Hematopoietic multipotent progenitor cell treated with erythropoietin and hydrocortisone succinate and interleukin-3 and kit ligand, for 17 days (in vitro differentiated cells): ENCODE measurements at places on chromosomes 1 and 21.

GRCh38 chr1:245901037-245901436, 606.0 kb downstream of the SMYD3 start:
- DNase-seq: no peak

GRCh38 chr1:228901936-228902681, 166.8 kb downstream of the RHOU start:
- DNase-seq: no peak

GRCh38 chr1:224393294-224393693, 36.6 kb downstream of the CNIH4 start:
- DNase-seq: peak; percentile 52

GRCh38 chr1:173224280-173224892, 17.3 kb upstream of the TNFSF4 start:
- no peak for DNase-seq

GRCh38 chr1:33970148-33970825, 106.4 kb downstream of the HMGB4 start:
- DNase-seq: no peak

DNA sequence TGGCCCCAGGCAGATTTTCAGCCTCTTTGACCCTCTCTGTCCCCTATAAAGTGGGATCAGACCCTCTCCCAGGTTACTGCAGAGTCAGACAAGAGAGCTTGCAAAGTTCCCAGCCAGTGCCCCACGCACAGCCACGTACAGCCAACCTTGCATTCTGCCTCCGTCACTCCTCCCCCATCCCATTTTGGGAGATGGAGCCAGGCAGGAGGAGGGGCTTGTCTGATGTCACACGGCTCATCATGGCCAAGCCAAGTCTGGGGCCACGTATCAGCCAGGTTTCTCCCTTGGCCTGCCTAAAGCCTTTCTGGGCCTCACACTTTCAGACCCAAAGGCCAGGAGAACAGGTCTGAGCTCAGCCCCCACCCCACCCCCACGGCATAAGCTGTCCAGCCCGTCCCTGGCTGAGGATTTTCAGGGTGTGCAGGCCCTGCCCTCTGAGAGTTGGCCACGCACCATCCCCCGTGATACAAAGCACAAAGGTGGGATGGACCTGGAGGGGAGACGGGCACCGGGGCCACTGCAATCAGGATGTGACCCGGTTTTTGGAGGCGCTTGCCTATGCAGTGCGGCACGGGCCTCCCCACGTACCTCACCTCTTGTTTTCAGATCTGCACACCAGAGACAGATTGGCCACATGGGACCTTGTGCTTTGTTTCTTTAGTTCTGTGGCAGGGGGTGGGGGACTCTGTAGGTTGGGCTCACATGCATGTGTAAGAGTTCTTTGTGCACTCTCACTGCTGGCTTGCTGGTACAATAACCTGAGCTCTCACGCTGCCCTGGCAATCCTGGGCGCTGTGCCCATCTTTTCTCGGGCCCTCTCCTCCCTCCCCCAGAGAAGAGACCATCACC, 47.6 kb downstream of the TRIM11 start:
- DNase-seq: no peak

- DNase-seq: no peak
Observed at GRCh38 chr21:36027347-36027746, 33.0 kb downstream of the SETD4 start.

- peak; percentile 74 for DNase-seq
Observed at GRCh38 chr1:150578272-150579109, 919 bp downstream of the MCL1 start.

DNA sequence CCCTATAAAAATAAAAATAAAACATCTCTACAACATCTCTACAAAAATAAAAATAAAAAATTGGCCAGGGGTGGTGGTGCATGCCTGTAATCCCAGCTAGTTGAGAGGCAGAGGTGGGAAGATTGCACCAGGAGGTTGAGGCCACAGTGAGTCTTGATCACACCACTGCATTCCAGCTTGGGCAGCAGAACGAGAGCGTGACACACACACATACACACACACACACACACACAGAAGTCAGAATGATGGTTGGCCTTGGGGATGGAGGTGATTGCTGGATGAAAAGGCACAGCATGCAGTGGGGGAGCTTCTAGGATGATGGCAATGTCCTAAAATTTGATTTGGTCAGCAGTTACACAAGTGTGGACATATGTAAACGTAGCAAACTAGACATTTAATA, 69.7 kb upstream of the SOD1 start:
- no peak for DNase-seq

- peak; percentile 44 for DNase-seq
Observed at GRCh38 chr1:225926551-225927113, 2.6 kb upstream of the PYCR2 start.

GRCh38 chr1:200706111-200706814, 32.4 kb upstream of the CAMSAP2 start:
- no peak for DNase-seq

GRCh38 chr1:35640380-35641232, 720 bp downstream of the PSMB2 start:
- DNase-seq: peak; percentile 41

DNA sequence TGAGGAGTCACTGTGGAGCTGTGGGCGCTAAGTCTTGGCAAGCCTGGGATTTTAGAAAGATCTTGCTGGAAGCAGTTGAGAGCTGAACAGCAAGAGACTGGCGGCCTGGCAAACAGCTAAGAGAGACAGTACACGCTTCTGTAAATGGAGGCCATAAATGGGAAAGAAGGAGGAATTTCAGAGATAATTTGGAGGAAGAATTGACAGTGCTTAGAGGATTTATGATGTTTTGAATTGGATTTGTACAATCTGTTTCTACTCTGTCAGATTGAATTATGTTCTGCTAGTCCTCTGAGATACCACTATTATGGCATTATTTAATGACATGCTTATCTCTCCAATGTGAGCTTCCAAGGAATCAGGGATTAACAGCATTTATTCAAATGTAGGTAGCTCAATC, 50.1 kb downstream of the ABCA4 start:
- no peak for DNase-seq

DNA sequence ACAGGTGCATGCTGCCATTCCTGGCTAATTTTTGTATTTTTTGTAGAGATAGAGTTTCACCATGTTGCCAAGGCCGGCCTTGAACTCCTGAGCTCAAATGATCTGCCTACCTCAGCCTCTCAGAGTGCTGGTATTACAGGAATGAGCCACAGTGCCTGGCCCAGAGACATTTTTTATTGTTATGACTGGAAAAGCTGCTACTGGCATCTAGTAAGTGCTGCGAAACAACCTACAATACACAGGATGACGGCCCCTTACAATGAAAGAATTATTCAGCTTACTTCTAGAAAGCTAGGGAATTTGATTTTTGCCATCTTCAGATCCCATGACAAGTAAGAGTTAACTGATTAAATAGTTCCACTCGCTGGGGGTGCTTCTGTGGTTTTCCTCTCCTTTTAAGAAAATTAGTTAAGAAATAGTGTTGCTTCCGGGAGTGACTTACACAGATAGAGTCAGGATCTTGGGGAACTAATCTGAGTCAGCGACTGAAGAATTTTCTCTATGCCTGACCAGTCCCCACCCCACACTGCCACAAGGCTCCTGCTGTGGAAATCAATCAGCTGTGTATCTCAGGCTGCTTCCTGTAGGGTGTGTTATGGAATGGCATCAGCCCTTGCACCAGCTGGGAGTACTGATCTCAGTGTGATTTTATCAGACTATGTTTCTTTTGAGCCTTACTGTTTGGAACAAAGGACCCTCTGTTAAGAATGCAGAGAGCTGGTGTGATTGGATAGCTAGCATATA, 93.0 kb upstream of the BMP8A start:
- DNase-seq: no peak

GRCh38 chr1:209884249-209884648, 53.8 kb upstream of the SYT14 start:
- no peak for DNase-seq

- DNase-seq: no peak
Observed at GRCh38 chr21:46555678-46556077, 49.2 kb downstream of the S100B start.

DNA sequence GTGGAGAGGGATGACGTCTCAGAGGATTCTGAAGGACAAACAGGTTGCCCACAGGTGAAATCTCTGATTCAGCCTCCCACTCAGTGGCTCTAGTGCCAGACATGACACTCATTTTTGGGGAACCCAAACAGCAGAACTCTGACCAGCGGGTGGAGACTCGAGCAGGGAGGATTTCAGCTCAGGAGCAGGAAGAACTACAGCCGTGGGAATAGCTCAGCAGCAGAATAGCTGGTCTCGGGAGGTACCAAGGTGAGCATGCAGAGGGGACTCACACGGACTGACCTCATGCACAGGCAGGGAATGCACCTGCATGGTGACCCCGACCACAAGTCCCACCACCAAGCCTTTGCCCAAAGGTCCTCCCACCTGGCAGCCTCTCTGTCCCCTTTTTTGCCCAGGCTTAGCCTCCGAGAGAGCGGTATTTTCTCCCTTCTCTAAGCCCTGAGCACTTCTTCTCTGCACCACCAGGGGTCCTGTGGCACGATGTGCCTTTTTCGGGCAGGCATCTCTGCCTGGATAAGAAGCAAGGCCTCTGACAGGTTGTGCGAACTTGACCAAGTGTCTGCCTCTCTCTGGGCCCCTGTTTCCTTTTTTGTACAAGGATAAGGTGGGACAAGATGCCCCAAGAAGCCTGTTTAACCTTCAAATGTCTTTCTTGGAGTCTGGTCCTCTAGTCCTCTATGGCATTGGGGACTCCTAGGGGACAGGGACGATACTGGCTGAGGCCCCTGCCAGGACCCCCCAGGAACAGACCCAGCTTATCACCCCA, 8.8 kb upstream of the FGR start:
- DNase-seq: peak; percentile 54

- no peak for DNase-seq
Observed at GRCh38 chr1:24856787-24857506, 73.1 kb downstream of the RUNX3 start.

GRCh38 chr1:153543736-153544135, 1.9 kb downstream of the S100A4 start:
- DNase-seq: peak; percentile 15

- no peak for DNase-seq
Observed at GRCh38 chr1:111988377-111988742, 1.1 kb downstream of the KCND3 start.

- no peak for DNase-seq
Observed at GRCh38 chr1:89288051-89288340, 15.3 kb upstream of the GBP5 start.

- DNase-seq: no peak
Observed at GRCh38 chr1:53639251-53639763, 99.7 kb downstream of the GLIS1 start.

GRCh38 chr1:48007047-48007446, 9.9 kb upstream of the TRABD2B start:
- no peak for DNase-seq

DNA sequence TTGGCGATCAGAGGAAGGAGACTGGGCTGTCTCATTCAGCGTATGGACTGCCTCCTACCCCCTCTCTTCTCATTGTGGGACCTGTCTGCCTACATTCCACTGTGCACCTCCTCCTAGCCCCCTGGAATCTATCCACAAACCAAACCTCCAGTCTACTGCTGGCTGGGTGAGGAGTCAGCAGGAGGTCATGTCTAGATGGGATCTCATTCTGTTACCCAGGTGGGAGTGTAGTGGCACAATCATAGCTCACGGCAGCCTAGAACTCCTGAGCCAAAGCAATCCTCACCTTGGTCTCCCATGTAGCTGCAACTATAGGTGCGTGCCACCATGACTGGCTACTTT, 18.0 kb upstream of the TTC22 start:
- no peak for DNase-seq

DNA sequence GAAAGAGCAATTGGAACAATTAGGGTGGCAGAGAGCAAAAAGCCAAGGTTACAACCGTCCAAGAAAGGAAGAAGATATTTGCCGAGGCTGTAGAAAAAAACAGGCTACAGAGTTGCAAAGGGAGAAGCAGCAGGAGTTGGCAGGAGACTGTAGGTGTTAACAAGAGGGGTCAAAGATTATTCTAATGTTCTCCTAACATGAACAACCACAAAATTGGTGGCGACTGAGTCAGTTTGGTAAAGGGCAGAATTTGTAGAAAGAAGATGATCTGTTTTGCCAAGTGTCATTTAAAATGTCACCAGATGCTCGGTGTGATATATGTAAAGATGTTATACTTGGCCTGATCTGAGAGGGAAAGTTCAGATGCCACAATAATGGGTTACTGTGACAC, 401 bp upstream of the PRUNE1 start:
- no peak for DNase-seq

DNA sequence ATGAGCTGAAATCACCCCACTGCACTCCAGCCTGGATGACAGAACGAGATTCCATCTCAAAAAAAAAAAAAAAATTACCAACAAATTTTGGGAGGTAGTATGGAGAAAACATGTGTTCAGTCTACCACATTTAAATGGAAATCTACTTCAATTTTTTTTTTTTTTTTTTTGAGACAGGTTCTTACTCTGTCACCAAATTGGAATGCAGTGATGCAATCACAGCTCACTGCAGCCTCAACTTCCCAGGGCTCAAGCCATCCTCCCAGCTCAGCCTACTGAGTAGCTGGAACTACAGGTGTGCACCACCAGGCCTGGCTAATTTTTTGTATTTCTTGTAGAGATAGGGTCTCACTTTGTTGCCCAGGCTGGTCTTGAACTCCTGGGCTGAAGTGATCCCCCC, 82.1 kb downstream of the GFI1 start:
- DNase-seq: no peak

GRCh38 chr21:28704746-28705145, 287.9 kb downstream of the LTN1 start:
- DNase-seq: no peak

GRCh38 chr1:101394041-101394440, 157.2 kb downstream of the S1PR1 start:
- no peak for DNase-seq

- no peak for DNase-seq
Observed at GRCh38 chr1:246641394-246641793, 75.1 kb downstream of the CNST start.

GRCh38 chr1:24119859-24120756, 8.2 kb upstream of the MYOM3 start:
- no peak for DNase-seq

DNA sequence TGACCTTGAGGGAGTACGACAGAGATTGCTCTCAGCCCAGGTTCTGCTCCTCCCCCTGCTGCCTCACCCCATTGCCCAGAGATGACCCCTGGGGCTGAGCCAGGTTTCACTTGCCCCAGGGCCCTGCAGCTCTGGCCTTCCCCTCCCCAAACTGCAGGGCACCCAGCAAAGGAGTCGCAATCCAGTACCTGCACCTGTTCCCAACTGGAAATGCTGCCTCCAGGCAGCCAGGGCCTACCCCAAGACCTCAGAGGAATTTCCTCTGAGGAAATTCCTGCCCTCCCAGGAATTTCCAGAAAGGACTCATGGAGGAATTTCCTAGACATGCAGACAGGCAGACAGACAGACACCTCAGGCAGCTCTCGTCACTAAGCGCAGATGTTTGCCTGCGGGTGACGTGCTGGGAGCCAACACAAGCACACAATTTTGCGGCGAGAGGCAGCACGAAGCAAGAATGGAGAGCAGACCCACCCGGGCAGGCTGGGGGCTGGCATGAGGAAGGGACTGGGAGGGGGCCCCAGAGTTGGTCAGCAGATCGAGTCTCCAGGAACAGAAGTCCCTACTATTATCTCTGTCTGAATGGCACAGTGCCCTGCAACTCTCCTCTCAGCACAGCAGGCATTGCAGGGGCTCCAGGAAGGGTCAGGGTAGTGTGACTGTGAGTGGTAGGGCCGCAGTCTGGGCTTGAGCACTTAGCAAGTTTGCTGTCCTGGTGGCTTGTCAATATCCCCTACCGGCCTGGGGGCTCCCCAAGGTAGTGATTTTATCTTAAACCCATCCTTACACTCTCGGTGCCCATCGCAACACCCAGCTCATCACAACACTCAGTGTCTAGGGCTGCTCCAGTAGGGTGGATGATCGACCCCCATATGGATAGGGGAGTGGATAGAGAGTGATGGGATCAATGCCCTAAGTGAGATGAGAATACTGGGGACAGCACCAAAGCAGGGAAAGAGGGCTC, 2.9 kb upstream of the EFNA1 start:
- DNase-seq: no peak

GRCh38 chr1:157380523-157380922, 171.8 kb downstream of the FCRL5 start:
- no peak for DNase-seq
